ENCODE measurements at places on chromosomes 5 and 9. TPM values are rescaled to one million over a fixed set of nuclear protein-coding genes. Genes with fewer than 3 reads are reported as not detected.

The GZMA gene
- not detected for polyA plus RNA-seq

The C9orf152 gene
- not detected for polyA plus RNA-seq

The TXNDC15 gene
- 93.7 TPM for polyA plus RNA-seq

The PTPDC1 gene
- polyA plus RNA-seq: 7.3 TPM

The ORM2 gene
- polyA plus RNA-seq: not detected

The CMYA5 gene
- 4.0 TPM for polyA plus RNA-seq

The CTSV gene
- polyA plus RNA-seq: not detected

The C5orf52 gene
- polyA plus RNA-seq: not detected
